ENCODE measurements at places on chromosomes 3 and 15.
A peak's percentile ranks its signal among the peaks of the same experiment; 100 is the strongest.

DNA sequence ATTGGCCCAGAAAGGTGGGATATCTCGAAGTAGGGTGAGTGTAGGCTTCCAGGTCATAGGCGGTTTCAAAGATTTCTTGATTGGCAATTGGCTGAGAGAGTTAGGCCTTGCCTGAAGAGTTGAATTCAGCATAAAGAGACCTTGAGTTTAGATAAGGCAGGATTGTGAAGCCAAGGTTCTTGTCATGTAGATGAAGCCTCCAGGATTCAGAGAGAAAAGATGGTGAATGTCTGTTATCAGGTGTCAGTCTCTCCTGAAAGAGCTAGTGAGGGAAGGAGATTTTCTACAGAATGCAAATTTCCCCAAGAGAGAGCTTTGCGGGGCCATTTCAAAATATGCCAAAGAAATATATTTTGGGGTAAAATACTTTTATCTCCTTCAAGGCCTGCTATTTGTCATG lies 217.0 kb upstream of the TLE3 start:
- no peak for DNase-seq

DNA sequence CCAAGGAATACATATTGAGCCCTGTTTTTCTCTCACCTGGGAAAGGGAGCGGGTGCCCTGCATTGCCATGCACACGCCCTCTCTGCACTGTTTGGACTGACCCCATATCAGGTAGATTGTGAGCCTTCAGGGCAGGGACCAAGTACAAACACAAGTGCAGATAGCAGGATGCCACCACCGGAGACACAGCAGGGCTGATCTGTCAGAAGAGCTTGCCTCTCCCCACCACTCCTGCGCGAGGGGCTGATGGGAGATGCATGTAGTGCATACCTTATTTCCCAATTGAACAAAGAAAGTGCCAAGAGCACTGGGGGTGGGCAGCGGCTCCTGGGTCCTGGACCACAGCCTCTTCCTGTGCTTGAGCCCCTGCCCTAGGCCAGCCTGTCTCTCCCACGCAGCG lies 9.0 kb upstream of the SLCO2A1 start:
- DNase-seq, result no peak

DNA sequence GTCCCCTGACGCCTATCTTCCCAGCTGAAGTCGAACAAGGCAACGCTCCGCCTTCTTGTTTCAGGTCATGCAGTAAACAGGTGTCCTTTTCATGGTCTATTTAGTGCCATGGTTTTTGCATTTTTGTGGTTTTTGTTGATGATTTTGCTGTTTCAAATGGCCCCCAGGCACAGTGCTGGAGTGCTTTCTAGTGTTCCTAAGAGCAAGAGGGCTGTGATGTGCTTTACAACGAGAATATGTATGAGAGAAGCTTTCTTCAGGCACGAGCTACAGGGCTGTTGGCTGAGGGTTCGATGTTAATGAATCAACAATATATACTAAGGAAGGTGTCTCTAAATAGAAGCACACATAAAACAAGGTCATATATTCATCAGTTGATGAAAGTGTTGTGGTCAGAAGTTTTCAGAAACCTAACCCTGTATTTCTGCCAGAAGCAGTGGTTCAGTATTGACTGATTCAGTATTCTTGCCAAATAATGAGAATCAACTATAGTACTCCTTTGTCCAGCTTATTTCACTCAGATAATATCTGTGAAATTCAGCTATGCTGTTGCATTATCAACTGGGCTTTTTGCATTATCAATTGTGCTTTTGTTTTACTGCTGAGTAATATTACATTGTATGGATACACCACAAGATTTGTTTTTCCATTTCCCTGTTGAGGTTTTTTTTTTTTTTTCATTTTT lies 18.5 kb downstream of the LIMD1 start:
- DNase-seq, result no peak

- no peak for DNase-seq
Observed at GRCh38 chr15:100544338-100544841, 15.6 kb upstream of the CERS3 start.

GRCh38 chr15:100116416-100117190 lies 225.2 kb downstream of the ADAMTS17 start:
- peak; percentile 36 for DNase-seq

DNA sequence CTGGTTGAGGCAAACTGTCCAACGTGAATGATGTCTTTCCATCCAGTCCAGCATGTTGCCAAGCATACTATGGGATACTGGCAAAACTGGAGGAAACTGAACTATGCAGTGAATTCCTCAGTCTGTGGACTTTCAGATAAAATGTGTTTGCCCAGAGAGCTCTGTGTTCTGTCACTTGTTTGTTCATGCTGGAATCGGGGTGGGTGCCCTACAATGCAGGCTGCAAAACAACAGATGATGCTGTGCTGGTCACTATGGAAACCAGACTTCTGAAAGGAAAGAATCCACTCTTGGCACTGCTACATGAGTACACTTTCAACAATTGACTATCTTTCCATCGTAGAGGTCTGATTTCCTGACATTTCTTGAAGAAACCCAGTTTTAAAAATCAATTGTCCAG lies 272.5 kb upstream of the ARHGEF26 start:
- DNase-seq, result no peak

GRCh38 chr15:84949043-84949442 lies 32.6 kb upstream of the PDE8A start:
- DNase-seq, result no peak

- DNase-seq, result no peak
Observed at GRCh38 chr15:50879016-50879617, 29.4 kb upstream of the AP4E1 start.

- DNase-seq, result no peak
Observed at GRCh38 chr3:73086071-73086494, 24.6 kb downstream of the EBLN2 start.

GRCh38 chr3:13652728-13653127 lies 103.8 kb downstream of the FBLN2 start:
- DNase-seq, result no peak

DNA sequence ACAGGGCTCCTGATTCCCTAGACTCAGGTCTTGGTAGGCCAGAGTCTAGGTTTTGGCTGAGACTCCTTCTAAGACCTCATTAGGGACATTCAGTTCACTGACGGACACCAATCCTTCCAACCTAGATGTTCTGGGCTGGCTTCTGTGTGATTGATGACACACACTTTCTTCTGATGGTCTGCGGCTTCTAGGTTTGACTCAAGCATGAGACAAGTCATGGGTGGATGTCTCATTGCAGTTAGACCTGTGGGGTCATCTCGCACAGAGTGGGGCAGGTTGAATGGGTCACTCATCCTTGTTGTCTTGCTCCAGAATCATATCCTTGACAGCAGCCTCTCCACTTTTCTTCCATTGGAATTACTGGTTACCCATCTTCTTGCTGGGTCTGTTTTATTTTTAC lies 35.8 kb downstream of the ARNT2 start:
- DNase-seq, result no peak

- DNase-seq, result no peak
Observed at GRCh38 chr3:50233176-50233575, 2.8 kb upstream of the GNAI2 start.

GRCh38 chr3:106058475-106058874 lies 189.7 kb upstream of the CBLB start:
- no peak for DNase-seq

DNA sequence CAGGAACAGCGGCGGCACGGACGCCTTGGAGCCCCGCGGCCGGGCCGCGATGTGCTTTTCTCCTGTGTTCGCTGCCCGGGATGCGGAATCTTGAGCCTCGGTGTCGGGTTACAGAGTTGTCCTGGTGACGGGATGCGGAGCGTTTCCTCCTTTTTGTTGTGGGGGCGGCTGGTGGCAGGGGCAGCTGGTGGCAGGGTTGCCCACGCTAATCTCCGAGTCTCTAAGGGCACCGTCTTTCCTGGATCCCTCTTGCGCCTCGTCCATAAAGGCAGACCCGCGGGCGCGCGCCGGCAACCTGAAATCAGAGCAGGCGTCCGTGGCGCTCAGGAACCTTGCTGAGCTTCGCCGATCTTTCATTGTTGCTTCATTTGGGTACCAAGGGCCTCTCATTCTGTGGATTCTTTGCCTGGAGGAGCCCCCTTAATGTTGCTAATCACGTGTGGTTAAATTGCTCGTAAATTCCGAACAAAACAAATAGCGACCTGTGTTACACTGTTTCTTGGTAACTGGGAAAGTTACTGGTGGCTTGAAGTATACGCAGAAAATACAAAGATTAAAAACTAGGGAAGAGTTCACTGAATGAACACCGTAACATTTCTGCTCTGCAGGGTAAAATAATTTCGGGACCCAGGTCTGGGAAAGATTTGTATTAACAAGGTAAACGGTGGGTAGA lies 844 bp upstream of the PFN2 start:
- DNase-seq, result peak; percentile 33

GRCh38 chr3:181103605-181104004 lies 114.1 kb upstream of the DNAJC19 start:
- no peak for DNase-seq

- DNase-seq, result no peak
Observed at GRCh38 chr3:141425523-141426233, 57.4 kb downstream of the ZBTB38 start.

DNA sequence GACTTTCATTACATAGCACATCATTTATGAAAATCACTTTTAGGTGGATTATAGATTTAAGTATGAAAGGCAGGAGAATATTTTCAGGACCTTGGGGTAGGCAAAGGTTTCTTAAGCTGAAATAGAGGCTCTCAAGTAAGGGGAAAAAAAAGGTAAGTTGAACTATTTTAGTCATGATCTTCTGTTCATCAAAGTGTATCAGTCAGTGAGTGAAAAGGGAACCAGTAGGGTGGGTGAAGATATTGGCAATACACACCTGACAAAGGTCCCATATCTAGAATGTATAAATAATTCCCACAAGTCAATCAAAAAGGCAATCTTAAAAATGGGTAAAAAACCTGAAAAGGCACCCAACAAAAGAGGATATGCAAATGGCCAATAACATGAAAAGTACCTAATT lies 218.6 kb downstream of the KLF13 start:
- DNase-seq, result no peak

DNA sequence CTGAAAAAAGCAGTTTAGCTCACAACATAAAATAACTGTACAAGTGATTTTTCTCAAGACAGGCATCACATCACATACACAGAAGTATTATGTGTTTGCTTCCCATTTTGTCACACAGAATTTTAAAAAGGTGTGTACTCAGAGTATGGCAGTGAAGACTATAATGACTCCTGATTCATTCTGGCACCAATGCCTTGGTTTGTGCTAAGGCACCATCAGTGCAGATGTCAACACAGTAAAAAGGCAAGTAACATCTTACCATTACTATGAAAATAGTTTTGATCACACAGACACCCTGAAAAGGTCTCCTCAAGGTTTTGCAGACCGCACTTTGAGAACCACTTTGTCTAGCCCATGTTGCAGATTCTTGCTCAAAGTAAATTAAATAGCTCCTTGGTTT lies 191.6 kb downstream of the KLHL25 start:
- DNase-seq, result no peak

DNA sequence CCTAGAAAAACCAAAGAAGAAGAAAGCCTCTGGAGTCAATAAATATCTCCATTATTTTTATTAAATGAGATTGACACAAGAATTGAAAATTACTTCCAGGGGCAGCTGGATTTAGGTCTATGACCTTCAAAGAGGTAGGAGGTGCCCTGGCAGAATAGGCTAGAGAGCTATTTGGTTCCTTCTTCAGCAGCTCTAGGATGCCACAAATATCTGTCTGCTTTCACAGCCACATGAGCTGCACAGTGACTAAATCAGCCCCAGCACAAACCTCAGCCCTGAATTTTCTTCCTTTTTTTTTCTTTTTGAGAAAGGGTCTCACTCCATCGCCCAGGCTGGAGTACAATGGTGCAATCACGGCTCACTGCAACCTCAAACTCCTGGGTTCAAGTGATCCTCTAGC lies 223.5 kb downstream of the ABHD5 start:
- no peak for DNase-seq

GRCh38 chr3:53772562-53772961 lies 73.7 kb downstream of the CHDH start:
- DNase-seq, result no peak

DNA sequence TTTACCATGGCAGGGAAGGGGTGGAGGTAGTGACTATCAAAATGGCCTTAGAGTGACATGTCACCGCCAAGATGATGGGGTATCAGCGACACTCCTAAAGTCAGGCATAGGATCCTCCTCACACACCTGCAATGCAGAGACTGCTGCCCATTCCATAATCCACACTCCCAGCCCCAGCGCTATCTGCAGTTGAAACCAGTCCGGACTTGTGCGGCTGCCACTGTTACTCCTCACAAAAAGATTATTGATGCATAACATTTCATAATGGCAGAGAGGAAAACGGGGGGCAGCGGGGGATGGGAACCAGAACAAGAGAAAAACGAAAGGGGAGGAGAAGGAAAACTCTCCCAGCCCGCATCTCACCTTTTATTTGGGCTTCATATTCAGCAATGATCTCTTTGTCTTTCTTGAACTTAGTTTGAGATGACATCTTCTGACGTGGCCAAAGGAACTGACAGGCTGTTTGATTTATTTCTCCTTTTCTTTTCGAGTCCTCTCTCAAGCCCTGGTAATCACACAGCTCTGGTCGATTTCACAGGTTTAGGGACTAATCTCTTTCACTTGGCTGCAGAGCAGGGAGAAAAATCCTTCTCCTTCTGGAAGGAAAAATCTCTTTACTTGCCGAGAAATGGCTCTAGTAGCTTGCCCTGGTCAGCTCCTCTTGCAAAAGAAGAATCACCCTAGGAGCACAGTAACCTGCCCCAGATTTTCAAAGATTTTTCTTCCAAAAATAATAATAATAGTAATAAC lies 749 bp downstream of the SRGAP3 start:
- no peak for DNase-seq

GRCh38 chr3:42509111-42509510 lies 6.7 kb downstream of the VIPR1 start:
- DNase-seq, result no peak

- DNase-seq, result peak; percentile 36
Observed at GRCh38 chr15:27057904-27058645, 87.1 kb downstream of the GABRG3 start.

DNA sequence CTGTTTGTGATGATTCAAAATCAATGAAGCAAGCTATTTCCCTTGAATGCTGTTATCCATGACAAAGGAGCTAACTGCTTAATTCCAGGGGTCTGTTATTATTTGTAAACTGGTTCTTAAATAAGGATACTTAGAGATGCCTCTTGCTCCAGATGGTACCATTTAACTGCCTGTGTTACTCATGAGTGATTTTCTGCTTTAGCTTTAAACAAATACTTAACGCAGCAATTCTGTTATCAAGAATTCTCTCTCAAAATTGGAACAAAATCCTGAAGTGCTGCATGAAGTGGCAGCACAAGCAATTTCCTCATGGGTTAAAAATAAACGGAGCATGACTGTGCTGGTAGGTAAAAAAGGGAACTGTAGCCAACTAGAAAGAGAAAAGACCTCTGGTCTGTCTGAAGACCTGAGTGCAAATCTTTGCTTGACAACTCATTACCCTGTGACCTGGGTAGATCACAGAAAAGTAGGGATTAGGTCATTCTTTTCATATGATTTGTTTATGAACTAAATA lies 62.5 kb upstream of the GBE1 start:
- no peak for DNase-seq

- DNase-seq, result peak; percentile 1
Observed at GRCh38 chr3:178669022-178669601, 132.9 kb downstream of the KCNMB2 start.

DNA sequence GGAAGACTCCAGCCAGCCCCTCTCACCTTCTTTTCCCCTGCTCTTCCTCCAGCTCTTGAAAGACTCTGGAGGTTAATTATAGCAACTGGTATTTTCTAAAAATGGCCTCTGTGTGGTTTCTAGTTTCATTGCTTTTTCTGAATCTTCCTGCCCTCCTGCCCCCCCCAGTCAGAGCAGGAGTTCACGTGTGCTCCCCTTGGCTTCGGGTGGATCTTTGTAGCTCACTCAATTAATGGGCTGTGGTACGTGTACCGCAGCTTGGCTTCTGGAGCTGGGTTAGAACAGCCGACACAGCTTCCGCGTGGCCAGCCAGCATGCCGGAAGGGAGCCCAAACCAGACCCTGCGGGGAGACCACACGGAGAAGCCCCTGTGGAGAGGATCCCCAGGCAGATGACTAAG lies 31.5 kb downstream of the TM2D3 start:
- DNase-seq, result no peak
